ENCODE measurements at places on chromosomes 16 and 17.
A peak's percentile ranks its signal among the peaks of the same experiment; 100 is the strongest.

DNA sequence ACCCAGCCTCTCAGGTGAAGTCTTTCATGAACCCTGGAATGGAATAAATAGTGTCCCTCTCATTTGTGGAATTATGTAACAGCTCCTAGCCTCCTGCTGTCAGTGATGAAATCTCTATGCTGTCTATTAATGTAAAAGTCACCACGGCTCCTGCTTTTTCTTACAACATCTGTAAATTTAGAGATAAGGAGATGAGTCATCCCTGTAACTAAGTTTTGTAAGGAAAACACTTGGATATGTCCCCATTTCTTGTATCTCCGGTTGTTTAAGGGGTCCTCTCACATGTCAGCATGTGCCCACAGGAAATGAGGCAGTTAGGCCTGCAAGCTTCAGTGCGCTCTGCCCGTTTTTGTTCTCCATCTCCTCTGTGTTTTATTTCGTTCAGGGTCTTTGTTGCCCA lies 2.8 kb upstream of the NAT9 start:
- DNase-seq, result peak; percentile 77

DNA sequence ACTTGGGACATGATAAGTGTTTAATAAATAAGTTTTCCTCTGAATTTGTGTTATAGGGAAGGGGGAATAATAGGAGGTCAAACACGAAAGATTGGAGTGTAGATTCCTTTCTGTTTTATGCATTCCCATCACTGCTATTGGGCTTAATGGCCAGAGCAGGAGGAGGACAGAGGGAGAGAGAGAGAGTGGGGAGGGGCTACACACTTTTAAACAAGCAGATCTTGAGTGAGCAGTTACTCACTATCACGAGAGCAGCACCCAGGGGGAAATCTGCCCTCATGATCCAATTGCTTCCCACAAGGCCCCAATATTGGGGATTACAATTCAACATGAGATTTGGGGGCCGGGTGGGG lies 505.0 kb downstream of the GRIN2A start:
- no peak for DNase-seq

DNA sequence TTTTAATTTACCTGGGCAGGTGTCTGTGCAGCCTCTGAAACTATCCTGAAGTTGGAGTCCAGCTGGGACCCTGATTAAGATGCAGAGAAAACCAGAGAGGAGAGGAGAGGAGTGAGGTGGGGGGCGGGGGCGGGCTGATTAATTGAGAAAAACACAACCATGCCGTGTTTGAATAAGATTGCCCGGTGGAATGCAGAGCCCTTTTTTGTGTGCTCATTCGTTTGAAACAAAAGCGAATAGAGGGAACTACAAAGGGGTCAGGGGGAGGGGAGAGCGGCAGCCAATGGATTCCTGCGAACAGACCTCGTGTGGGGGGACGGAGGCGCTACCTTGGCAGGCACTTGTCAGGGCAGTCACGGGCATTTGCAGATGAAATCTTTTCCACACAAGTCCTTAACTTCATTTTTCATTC lies 355.8 kb downstream of the SOX9 start:
- no peak for DNase-seq

- no peak for DNase-seq
Measured at GRCh38 chr16:797120-797420, 3.5 kb downstream of the GNG13 start.

- DNase-seq, result peak; percentile 24
Measured at GRCh38 chr16:80610481-80611156, 69.8 kb downstream of the DYNLRB2 start.

GRCh38 chr17:72527789-72528188 lies 407.0 kb downstream of the SOX9 start:
- no peak for DNase-seq

GRCh38 chr17:27991462-27991993 lies 50.9 kb upstream of the NLK start:
- no peak for DNase-seq

GRCh38 chr16:75996491-75996890 lies 270.2 kb upstream of the CPHXL start:
- no peak for DNase-seq

DNA sequence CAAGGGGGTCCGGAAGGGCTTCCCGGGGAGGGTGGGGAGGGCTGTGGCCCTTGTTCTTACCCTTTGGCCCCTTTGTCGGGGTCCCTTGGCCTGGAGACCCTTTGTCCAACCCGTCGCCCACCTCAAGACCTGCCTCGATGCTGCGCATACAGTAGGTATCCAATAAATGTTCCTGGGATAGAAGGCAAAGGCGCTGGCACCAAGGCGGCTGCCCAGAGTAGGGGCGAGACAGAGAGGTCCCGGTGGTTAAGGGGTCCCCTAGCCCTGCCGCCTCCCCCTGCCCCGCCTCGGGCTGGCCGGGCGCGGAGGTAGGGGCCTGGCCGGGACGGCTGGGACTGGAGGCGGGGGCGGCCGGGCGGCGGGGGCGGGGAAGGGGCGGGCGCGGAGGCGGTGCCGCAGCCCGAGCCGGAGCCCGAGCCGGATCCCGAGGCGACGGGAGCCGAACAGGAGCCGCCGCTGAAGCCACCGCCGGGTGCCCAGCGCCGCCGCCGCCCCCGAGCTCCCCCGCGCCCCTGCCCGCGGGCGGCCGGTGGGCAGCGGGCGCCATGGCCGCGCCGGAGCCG lies at the start of gene NHERF2:
Gene NHERF2, plus strand, starts transcription at position 442 of the 563 bp plus-strand sequence. Its CDS starts 104 bp downstream, at position 546.
- DNase-seq, result no peak

- DNase-seq, result no peak
Measured at GRCh38 chr16:73179705-73180331, 131.9 kb upstream of the ZFHX3 start.

DNA sequence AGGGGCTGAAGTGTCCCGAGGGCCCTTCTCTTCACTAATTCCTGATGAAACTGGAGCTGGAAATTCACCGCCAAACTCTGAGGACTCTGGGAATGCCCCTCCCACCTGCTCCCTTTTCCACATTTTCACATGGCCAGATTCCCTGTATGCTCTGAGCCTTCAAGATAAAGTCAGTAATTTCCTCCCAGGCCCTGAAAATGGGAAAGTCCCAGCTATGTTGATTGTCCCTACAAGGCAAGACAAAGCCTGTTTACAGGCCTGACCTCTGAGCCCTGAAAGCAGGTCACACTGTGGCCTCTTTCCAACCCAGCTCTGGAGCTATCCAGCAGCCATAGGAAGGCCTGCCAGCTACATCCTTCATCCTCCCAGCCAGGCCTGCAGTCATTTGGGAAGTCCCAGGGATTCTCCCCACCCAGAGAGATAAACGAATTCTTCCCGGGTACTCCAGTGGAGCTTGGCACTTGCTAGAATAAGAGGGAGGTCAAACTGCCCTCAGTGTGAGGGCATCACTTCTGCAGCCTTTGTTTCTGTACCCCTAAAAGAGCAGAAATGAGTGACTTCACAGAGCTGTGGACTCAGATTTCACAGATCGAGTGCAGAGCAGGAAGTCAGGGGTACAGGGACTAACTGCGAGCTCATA lies 19.6 kb upstream of the CCL2 start:
- peak; percentile 59 for DNase-seq

DNA sequence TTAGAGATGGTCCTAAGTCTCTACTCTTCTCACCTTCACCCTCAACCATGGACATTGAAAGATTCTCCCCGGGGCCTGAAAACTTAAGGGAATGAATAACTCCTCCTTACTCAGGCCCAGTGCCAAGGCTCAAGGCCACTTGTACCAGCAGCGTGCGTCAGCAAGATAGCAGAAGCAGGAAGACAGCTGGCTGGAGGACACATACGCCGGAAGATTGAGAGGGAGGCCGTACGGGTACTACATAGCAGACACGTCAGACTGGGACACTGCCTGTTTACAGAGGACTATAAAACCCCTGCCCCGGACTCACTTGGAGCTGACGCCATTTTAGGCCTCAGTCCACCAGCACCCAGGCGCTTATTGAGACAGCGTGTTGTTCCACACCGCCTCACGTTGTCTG lies 75.8 kb upstream of the MED13 start:
- DNase-seq, result no peak

DNA sequence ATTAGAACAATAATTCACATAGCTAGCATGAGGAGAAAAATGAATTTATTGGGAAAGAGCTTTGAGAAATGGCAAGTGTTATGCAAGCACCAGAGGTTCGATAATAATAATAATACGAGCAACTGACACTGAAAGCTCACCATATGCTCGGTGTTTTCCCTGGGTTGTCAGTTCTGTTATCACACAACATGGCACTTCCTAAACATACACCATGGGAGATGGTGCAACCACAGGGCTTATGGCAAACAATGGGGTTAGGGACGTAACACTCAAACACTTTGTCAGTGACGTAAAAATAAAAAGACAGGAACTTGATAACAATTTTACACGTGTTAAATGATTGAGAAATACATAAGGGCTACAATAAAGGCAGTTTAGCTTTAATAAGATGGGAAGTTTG lies 23.7 kb downstream of the OR1D5 start:
- peak; percentile 55 for DNase-seq

Measured in inflammatory macrophage (primary cell).